ENCODE measurements at places on chromosomes 4 and X.

- DNase-seq: no peak
Observed at GRCh38 chr4:61489927-61490326, 289.8 kb downstream of the ADGRL3 start.

- DNase-seq: no peak
Observed at GRCh38 chr4:8910100-8910821, 38.6 kb upstream of the HMX1 start.

DNA sequence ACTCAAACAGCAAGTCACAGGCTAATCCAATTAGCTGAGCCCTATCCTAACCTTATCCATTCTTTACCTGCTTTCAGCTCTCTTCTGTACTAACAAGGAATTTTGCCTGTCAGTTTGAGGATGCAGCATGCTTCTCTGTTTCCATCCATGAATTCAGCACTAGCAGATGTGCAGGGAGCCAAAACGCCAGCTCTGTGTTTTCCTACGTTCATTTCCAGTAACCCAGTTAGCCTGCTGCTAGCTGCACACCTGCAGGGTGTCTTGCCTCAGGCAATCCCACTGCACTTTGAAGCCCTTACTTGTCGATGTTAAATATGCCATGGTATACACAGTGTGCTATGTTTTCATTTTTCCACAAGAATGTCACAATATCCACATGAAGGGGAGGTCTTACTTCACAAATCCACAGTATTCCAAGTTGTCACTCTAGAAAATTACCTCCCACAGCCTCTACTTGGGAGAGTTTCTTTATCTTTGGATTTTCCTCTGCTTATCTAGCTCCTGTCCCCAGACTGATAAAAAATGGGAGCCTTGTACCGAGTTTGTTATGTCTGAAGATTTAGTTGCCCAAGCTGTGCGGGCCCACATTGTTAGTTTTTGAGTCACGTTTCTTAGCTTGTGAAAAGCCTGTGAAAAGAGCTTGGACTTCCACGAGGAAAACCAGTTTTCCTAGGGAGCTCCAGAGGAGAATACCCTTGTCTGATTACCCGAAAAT, 127.6 kb upstream of the HHIP start:
- DNase-seq: no peak

- DNase-seq: no peak
Observed at GRCh38 chrX:2404776-2405175, 96.0 kb downstream of the DHRSX start.

DNA sequence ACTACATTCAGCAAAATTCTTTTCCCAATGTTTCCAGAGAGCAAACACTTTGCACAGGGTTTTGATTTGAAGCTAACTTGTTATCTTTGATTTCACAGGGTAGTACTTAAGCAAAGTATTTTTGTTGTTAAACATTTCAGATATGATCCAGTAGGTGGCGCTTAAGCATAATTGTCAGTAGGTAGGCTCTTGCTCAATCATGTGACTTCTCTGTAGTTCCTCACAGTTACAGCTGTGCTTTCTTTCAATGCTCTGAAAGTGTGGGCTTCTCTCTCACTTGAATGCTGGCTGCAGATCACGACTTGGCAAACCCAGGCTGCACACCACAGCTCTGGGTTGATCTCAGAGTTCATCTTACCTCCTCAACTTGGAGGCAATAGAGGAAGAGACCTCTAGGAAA, 1016.5 kb downstream of the SH3BGRL start:
- no peak for DNase-seq

DNA sequence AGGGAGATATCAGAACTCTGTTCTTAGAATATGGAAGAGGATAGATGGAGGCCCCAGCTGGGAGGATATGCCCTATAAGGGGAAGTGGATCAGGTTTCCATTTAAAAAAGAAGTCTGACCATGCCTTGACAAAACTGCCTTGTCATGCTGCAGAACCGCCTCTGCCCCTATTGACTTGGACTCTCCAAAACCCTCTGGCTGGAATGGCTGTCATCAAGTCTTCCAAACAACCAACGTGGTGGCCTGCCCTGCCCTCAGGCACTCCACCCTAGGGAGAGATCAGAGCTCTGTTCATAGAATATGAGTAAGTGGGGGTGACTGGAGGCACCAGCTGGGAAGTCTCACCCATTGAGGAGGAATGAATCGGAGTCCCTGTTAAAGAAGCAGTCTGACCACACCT, 114.9 kb downstream of the VSIG4 start:
- no peak for DNase-seq

DNA sequence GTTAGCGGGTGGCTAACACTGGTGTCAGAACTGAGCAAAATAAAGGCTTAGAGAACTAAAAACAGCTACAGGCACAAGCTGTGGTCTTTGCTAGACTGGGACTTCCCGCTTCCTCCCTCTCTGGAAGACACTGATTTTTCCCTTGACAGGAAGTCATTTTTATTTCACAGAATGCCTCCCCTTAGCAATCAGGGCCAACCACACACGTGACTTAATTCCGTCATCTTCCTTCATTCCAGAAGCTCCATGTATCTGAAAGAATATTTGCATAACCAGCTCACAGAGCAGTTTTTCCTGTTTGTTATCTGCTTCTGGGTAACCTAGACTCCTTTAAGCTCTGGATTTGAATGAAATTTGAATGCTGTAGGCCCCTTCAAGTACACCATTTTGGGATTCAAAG, 327.5 kb upstream of the FRG1 start:
- DNase-seq: no peak

GRCh38 chr4:136651932-136652331, 880.4 kb downstream of the PCDH18 start:
- no peak for DNase-seq

DNA sequence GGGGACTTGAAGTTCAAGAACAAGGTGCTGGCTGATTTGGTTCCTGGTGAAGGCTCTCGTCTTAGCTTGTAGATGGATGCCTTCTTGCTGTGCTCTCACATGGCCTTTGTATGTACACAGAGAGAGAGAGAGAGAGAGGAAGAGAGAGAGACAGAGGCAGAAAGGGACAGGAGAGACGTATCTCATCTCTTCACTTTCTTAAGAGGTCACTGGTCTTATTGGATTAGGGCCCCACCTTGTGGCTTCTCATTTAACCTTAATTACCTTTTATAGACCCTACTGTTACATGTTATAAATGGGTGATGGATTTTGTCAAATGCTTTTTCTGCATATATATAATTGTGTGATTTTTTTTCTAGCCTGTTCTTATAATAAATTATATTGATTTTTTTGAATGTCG, 1444.2 kb downstream of the ADGRL3 start:
- DNase-seq: no peak

DNA sequence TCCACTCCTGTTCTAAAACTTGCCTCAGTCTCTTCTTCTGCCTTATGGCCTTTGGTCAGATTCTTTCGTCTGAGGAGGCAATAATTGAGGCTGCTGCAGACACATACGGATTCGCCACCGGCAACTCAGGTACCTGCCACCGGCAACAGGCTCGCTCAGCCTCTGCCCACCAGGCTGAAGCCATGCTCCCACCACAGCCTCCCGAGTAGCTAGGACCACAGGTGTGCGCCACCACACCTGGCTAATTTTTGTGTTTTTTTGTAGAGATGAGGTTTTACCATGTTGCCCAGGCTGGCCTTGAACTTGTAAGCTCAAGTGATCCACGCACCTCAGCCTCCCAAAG, 26.6 kb downstream of the TNIP2 start:
- DNase-seq: no peak

DNA sequence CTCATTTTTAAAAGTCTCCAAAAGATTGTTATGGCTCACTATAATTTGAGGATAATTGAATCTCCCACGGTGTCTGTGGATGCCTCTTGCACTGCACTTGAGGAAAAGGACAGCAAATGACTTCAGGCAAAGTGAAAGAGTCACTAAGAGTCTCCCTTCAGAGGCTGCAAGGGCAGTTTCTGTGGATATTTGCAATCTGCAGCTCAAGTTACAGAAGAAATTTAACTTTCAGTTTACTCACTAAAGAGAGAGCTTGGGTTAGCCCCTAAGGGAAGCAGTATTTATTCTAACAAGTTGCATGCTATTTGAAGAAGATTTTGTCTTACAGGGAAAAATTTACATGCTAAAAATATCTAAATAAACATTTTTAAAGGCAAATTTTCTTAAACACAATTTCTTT, 912.0 kb upstream of the TENM3 start:
- DNase-seq: no peak

- no peak for DNase-seq
Observed at GRCh38 chr4:147707892-147708672, 23.8 kb upstream of the ARHGAP10 start.

- DNase-seq: no peak
Observed at GRCh38 chr4:24464566-24464965, 119.8 kb downstream of the DHX15 start.

DNA sequence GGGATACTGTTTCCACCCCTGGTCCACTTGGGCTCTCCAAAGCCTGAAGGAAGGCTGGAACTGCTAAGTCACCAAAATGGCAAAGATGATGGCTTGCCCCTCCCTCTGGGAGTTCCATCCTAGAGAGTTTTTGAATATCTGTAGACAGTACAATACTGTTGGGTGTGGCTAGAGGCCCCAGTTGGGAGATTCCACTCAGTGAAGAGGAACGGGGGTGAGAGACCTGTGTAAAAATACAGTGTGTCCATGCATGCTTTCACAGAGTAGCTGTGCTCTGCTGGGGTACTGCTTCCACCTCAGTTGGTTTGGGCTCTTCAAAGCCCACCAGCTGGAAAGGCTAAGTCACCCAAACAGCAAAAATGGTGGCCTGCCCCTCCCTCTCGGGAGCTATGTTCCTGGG, 109.8 kb upstream of the APOOL start:
- DNase-seq: no peak

DNA sequence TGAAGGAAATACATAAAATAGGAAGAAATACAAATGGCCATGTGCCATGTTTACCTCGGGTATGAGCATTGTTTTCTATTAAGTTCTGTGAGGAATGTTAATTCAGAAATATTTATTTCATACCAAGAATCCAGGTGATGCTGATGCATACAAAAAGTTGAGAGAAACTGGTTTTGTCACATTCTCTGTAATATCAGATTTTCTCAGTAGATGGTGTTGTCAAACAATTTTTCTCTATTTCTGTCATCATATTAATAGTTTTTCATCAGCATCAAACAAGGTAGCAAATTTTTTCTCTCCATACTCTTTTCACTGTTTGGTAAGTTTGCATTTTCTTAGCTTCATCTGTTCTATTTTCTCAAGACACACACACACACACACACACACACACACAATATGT, 179.8 kb downstream of the KLHL4 start:
- no peak for DNase-seq

DNA sequence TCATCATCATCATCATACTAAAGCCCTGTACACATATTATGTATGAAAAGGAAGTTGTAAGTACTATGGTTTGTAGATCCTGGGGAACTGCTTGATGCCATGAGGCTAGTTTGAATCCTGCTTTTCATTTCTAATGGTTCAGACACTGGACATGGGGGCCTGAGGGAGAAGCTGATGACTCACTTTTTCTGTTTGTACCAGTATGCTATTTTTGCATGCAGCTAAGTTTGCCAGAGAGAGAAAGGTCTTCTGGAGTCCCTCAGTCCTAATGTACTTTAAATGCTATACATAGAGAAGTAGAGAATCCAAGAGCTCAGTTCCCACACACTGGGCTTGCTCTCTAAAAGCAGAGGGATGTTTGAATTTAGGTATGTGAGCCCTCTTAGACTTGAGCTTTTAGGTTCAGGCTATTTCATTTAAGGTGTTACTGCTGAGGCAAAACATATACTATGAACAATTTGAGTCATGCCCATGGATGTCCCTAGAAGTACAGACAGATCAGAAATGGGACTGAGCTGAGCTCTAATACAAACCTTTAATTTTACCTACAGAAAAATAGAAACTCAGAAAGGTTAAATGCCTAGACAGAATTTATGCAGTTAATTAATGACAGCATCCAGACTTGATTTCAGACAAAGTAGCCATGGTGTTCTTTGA, 17.6 kb upstream of the HS3ST1 start:
- DNase-seq: no peak

DNA sequence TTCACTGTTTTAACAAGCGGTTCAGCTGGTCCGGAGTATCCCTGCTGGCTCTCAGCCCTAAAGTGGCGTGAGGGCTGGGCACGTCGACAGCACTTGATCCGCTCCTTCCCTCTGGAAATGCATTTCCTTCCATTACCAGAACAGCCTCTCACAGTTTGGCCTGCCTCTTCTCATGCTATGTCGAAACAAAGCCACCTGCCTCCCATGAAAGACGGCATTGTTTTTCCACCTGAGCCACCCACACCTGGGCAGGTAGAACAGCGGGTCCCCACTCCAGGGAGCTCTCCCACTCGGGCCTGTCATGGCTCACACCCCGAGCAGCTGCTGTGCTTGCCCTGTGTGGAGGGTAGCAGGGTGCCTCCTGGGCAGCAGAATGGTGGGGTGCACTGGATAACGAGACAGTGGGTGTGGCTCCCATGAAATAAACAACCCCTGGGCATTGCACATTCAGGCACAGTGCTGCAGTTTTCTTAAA, 86.2 kb downstream of the FHDC1 start:
- DNase-seq: no peak

GRCh38 chr4:53307210-53307609, 58.7 kb downstream of the SCFD2 start:
- no peak for DNase-seq

DNA sequence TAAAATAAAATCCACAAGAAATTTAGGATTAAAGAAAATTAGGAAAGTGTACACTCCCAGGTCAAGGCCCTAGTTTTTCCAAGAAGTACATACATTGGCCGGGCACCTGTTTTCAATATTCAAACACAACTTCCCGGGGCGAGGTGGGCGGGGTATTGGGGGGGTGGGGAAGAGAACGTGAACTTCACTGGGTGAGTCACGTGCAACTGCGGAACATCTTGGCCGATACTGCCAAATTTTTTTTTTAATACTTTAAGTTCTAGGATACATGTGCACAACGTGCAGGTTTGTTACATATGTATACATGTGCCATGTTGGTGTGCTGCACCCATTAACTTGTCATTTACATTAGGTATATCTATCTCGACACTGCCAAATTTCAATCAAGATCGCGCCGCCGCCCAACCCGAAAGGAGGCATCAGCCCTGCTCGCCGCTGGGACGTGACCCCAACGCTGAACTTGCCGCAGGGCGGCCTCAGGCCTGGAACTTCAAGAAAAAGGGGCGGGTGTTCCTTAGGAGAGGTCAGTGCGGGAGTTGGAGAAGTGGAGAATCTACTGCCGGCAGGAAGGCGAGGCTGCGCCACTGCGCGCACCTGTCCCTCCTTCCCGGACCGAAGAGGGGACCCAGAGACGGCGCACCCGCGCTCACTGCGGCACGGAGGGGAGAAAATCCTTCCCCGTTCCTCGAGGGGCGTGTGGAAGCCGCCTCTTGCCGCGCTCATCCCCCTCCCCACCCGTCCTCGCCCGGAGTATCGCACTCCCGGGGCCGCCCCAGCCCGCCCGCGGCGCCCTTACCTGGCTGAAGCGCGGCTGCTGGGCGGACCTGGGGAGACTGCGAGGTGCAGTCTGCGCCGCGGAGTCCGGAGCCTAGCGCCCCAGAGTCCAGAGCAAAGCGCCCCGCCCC, at the start of gene TEC:
Gene TEC (minus strand): TSS at position 883 of the 905 bp plus-strand sequence. CDS start 41,224 bp downstream, outside the sequence.
- peak; percentile 34 for DNase-seq

- no peak for DNase-seq
Observed at GRCh38 chrX:6498324-6498723, 36.6 kb downstream of the VCX3A start.

DNA sequence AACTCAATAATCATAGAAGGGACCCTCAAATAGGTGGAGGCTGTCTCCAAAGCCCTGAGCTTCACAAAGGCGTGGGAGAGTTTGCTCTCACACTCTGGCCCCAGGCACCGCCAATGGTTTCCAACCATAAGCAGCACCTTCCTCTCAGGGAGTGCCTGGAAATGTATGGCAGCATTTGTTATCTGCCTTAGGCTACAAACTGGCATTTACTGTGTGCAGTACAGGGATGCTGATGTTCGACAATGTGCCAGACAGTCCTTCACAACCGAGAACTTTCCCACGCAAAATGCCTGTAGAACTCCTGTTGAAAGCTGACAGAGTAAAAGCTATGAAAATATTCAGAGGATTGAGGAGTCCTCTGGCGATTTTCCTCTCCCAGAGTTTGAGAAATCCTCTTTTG, 55.7 kb upstream of the CDKN2AIP start:
- no peak for DNase-seq
